Activated T-cell treated with anti-CD3 and anti-CD28 coated beads, Interleukin-2, amount 50 U/mL, for 48 hours (primary cell): ENCODE measurements at places on chromosomes 2 and 18.
A peak's percentile ranks its signal among the peaks of the same experiment; 100 is the strongest.

DNA sequence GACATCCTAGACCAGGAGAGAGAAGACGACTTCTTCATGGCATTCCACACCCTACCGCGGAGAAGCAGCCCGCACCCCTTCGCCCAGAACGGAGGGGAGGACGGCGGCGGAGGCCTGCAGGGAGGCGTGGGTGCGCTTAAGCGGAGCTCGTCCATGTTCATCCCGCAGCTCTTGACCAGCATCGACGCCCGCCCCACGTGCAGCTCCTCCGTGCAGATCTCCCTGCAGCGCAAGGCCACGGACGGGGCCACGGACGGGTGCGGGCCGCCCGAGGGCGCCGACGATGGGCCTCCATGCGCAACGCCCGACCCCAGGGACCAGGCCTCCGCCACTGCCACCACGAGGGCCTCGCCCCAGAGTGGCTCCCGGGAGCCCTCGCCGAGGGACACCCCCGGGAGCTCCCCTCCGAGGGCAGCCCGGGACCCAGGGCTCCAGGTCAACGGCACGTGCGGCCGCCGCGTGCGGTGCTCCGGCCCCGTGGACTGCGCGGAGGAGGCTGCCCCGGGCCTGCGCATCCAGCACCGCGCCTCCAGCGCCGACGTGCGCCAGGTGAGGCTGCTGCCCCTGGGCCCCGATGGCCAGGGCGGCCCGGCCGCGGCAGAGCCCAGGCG, 211.8 kb downstream of the NEDD4L start:
- DNase-seq: no peak

DNA sequence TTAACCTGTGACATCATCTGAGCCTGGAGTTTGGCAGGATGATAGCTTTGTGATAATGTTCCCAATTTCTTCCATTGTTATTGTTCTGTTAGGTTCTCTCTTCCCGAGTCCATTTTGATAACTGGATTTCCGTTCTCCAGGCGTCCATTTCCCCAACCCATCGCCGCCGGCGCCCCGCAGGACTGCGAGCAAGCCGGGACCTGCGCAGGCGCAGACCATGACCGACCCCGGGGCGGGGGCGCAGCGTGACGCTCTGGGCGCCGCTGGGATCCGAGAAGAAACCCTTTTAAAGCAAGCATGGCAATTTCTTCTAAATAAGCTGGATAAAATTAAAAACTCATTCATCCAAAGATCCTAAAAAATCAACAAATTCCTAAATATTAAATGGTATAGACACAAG, at the start of gene SLC25A52:
SLC25A52 (minus strand) TSS at position 186 of the 400 bp plus-strand sequence. CDS start 219 bp downstream, outside the sequence.
- DNase-seq: no peak

GRCh38 chr2:120551522-120551921, 184.1 kb upstream of the GLI2 start:
- no peak for DNase-seq

GRCh38 chr2:198917926-198918720, 539.6 kb downstream of the SATB2 start:
- DNase-seq: no peak

DNA sequence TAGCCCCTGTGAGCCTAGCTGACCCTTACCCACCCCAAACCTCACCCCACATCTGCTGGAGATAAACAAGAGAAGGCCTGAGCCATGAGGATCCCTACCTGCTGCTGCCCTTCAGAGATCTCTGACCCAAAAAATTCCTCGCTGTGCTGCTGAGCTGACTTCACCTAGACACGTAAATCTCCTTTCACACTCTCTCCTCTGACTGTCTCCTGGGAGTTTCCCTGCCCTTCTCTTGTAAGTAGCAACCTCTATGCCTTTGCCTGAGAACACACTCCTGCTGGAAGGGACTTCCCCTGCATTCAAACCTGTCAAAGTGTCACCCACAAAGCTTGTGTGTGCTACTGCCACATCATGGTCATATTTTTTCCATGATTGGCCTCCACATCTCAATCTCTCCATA, 134.2 kb upstream of the NOL4 start:
- DNase-seq: no peak

DNA sequence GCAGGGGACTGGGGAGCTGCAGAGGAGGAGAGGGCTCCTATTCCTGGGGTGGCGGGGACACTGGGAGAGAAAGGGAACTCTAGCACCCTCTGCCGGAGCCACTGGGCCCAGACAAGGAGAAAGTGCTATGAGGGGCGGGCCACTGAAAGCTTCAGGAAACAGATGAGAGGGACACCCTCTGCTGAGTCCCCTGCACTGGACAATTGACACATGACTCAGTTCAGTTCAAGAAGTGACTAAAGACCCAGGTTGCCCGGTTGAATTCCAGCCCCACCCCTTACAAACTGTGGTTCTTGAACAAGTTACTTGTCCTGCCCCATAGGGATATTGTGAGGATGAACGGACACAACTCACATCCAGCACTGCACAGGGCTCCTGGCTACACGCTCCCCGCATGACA, 5.0 kb downstream of the RUFY4 start:
- peak; percentile 49 for DNase-seq

DNA sequence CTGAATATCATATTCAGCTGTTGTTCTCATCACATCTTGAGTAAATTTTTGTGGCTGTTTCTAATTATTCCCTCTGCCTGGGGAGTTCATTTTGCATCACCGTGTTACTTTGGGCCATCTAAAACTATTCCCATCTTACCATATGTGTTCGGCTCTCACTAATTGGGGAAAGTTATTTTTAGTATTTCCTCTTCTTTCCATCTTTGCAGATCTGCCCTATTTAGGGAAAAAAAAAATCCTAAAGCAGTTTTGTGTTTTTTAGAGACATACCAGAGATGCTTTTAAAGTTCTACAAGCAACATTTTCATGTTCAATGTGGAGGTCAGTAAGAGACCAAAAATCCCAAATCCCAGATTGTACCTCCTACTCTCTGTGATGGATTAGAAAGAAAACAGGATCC, 111.3 kb upstream of the NDUFV2 start:
- no peak for DNase-seq

DNA sequence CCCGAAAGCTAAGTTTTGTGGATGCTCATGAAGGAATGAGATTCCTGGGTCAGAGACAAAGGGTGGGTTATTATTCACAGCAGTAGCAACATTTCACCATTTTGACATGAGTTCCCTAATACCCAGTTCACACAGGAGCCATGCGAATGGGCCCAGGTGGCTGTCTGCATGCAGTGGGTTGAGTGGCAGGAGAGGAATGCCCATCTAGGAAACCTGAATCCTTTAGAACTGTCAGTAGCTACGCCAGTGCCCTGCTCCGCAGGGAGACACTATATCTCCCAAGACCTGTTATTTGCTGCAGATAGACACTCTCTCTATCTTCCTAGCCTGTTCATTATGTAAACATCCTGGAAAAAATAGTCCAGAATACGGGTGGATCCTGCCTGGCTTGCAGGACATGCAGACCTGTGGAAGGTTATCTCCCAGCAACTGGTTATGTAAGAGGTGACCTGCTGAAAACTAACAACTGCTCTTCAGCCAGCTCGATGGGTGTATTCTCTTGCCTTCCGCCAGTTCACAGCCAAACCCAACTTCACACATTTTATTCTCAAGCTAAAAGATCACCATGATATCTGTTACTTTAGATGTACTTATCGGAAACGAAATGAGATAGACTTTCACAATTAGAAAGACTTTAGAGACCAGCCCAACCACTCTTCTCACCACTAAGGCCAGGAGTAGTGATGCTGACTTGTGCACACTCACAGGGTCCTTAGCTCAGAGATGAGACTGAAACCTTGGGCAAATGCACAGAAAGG, 59.1 kb downstream of the MBP start:
- no peak for DNase-seq

GRCh38 chr18:10162340-10162739, 248.5 kb downstream of the VAPA start:
- DNase-seq: no peak

DNA sequence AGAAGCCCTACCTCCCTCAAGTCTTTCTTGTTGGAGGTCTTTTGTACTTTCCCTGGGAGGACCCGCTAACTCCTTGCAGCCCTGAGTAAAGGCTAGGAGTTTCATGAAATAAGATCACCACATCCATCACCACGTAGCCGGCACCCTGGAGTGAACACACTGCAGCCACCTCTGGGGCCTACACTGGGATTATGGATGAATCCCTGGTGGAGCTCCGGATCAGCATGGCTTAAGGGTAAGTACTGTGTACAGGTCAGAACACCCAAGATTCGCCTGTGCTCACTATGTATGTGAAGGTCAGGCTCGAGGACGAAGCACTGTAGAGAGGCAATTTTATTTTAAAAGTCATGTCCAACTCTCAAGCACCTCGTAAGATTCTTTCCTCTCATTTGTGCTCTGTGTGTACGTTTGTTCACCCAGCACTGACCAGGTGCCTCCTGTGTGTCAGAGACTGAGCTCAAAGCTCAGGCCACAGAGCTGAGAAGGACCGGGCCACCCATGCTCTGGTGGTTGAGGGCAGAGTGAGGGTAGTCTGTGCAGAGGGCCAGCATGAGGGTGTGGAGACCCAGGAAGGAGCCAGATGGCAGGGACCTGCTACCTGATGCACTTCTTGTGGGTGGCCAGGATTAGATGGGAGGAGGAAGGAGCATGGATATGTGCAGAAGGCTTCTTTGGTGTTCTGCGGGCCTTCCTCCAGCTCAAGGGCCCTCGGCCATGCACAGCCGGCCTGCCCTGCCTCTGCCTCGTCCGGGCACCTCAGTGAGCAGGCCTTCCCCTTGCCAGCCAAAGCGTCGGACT, 66.7 kb upstream of the TFCP2L1 start:
- DNase-seq: no peak

GRCh38 chr2:224556381-224556780, 28.8 kb downstream of the CUL3 start:
- DNase-seq: no peak

- no peak for DNase-seq
These were observed 66.0 kb downstream of the EIPR1 start for GRCh38 chr2:3311601-3312000.

GRCh38 chr2:236205867-236206645, 37.9 kb upstream of the GBX2 start:
- DNase-seq: no peak
